ENCODE measurements at places on chromosomes 1 and 21. TPM values are rescaled to one million over a fixed set of nuclear protein-coding genes. Genes with fewer than 3 reads are reported as not detected.

The OR2T33 gene
- 0.15 TPM for total RNA-seq

The CACNA1S gene
- 0.35 TPM for total RNA-seq

The AGL gene
- 39.5 TPM for total RNA-seq

The HCRTR1 gene
- not detected for total RNA-seq

The NR5A2 gene
- not detected for total RNA-seq

The MOV10 gene
- total RNA-seq = 96.2 TPM

The CD1D gene
- total RNA-seq = 4.6 TPM

The SPRR2B gene
- not detected for total RNA-seq

The FCRLA gene
- total RNA-seq = 0.18 TPM

The TTLL7 gene
- total RNA-seq = 7.8 TPM

The TRIM46 gene
- 5.4 TPM for total RNA-seq

The GSTM4 gene
- total RNA-seq = 65.3 TPM

The CSDE1 gene
- total RNA-seq = 512 TPM

The GSTM5 gene
- total RNA-seq = 0.21 TPM

The RNF186 gene
- total RNA-seq = not detected

The NUP210L gene
- total RNA-seq = 0.18 TPM

The SPRR1B gene
- total RNA-seq = not detected

The C1orf232 gene
- not detected for total RNA-seq

The PGLYRP4 gene
- not detected for total RNA-seq

The NHLH1 gene
- 0.11 TPM for total RNA-seq

The MEX3A gene
- total RNA-seq = 48.8 TPM

The F13B gene
- total RNA-seq = not detected

The CADM3 gene
- 3.1 TPM for total RNA-seq

The RGS13 gene
- total RNA-seq = 1.4 TPM

The LRRC38 gene
- total RNA-seq = not detected

The MSH4 gene
- total RNA-seq = 0.11 TPM

The TP73 gene
- not detected for total RNA-seq

The GNG12 gene
- 28.7 TPM for total RNA-seq

The SLAMF1 gene
- total RNA-seq = not detected

The ARHGEF16 gene
- 7.2 TPM for total RNA-seq

The MUL1 gene
- total RNA-seq = 34.4 TPM

The KRTAP19-3 gene
- total RNA-seq = not detected

The S100A7 gene
- total RNA-seq = not detected

The NCAM2 gene
- total RNA-seq = 0.45 TPM

The SYCP1 gene
- total RNA-seq = not detected

The PLPPR4 gene
- 3.2 TPM for total RNA-seq

The UBASH3A gene
- total RNA-seq = not detected

The GJB3 gene
- not detected for total RNA-seq

The FASLG gene
- total RNA-seq = not detected

The GJC2 gene
- total RNA-seq = 0.51 TPM

The HCN3 gene
- total RNA-seq = 3.5 TPM

The GJA5 gene
- total RNA-seq = 25.8 TPM

The GBP6 gene
- total RNA-seq = not detected

The RGS1 gene
- total RNA-seq = not detected

The AGT gene
- 16.3 TPM for total RNA-seq

The LHX8 gene
- 0.35 TPM for total RNA-seq

The LYPD8 gene
- total RNA-seq = not detected

The OR10Z1 gene
- total RNA-seq = not detected

The B3GALT2 gene
- 1.5 TPM for total RNA-seq

The OR2G6 gene
- not detected for total RNA-seq

The COL24A1 gene
- 0.54 TPM for total RNA-seq

The FCRL2 gene
- not detected for total RNA-seq

The MAN1C1 gene
- 118 TPM for total RNA-seq

The HHIPL2 gene
- not detected for total RNA-seq

The S100A12 gene
- total RNA-seq = not detected

The CDCA8 gene
- 4.4 TPM for total RNA-seq

The BCAN gene
- total RNA-seq = 1.2 TPM

The CTSS gene
- total RNA-seq = 0.03 TPM

The LDLRAD1 gene
- total RNA-seq = not detected

Measured in cardiac muscle cell (in vitro differentiated cells and primary cell).